ENCODE measurements at places on chromosomes 2 and 18.

- DNase-seq = no peak
These were observed 33.4 kb downstream of the ARHGAP25 start for GRCh38 chr2:68767996-68768395.

DNA sequence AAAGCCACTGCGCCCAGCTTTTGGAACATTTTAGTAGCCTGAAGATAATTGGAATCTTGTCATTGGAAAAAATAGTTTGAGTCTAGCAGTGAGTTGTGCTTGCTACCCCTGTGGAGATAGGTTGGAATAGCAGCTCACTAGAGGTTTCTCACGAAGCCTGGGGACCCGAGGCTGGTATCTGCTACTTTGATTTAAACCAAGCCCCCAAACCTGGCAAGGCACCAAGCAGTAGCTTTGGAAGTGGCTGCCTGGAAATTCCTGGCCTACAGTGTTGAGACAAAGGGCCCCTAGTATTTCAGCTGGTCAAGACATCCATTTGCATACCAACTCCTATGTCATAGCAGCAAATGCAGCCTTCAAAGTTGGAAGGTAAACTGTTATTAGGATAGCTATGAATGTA lies 42.1 kb downstream of the NOP58 start:
- DNase-seq = no peak

GRCh38 chr2:16860627-16861026 lies 195.0 kb upstream of the CYRIA start:
- no peak for DNase-seq

GRCh38 chr18:7336623-7337022 lies 105.7 kb downstream of the LRRC30 start:
- DNase-seq = no peak

GRCh38 chr18:77784759-77785379 lies 535.2 kb downstream of the GALR1 start:
- DNase-seq = no peak

- DNase-seq = no peak
These were observed 21.8 kb downstream of the LPIN2 start for GRCh38 chr18:2990956-2991640.

DNA sequence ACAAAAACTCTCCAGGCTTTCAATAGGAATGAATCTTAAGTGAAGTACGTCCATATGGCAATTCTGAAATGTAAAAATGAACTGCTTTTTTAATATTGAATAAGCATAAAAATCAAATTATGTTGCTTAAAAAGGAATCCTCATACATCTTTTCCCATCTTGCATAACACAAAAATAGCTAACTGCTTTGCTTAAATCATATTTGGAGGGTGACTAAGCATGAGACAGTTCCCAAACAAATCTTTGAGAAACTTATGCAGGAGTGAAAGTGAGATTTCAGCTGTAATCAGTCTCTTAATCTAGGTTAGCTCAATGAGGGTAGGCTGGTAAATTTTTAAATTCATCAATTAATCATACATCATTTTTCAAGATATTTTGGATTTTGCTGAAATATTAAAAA lies 111.5 kb downstream of the MBD5 start:
- DNase-seq = no peak

- DNase-seq = no peak
These were observed 13.3 kb downstream of the CD28 start for GRCh38 chr2:203719456-203720410.
